ENCODE measurements at places on chromosomes 2 and 18. TPM values are rescaled to one million over a fixed set of nuclear protein-coding genes. Genes with fewer than 3 reads are reported as not detected.

DNA sequence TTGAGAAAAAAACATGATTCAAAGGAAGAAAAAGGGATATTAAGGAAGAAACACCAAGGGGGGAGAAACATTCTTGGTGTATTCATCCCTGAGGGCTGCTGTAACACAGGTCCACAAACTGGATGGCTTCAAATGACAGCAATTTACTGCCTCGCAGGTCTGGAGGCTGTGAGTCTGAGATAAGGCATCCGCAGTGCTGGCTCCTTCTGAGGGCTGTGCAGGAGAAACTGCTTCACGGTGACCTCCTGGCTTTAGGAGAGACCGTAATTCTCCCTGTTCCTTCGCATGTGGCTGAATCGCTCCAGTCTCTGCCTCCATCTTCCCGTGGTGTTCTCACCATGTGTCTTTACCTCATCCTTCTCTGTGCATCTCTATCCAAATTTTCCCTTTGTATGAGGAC, 490.7 kb downstream of the EIPR1 start:
- no peak for DNase-seq

- no peak for DNase-seq
Measured at GRCh38 chr18:55875371-55875901, 287.4 kb upstream of the TCF4 start.

Gene DNER
- total RNA-seq: 0.87 TPM

GRCh38 chr2:168316073-168316440, 68.7 kb upstream of the STK39 start:
- DNase-seq: no peak

- no peak for DNase-seq
Measured at GRCh38 chr2:212609479-212609878, 70.9 kb upstream of the ERBB4 start.

Gene CCDC85A
- 1.8 TPM for total RNA-seq

GRCh38 chr18:35688757-35689156, 107.2 kb downstream of the GALNT1 start:
- DNase-seq: no peak

- no peak for DNase-seq
Measured at GRCh38 chr18:59763541-59764136, 66.4 kb upstream of the CCBE1 start.

DNA sequence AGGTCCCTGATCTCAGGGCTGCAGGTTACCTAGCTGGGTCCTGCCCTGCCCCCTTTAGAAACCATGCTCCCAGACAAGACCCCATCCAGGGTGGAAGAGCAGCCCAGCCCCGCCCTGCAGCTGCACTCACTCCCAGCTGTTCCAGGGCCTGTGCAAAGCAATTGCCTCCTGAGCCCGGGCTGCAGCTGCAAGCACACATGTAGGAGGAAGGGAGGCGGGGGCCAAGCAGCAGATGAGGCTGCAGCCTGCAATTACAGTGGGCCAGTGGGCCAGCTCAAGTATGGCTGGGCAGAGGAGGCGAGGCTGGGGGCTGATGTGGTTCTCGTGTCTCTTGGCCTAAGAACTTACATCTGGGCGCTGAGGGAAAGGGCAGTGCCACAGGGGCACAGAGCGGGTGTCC, 65.4 kb upstream of the TUBA3E start:
- no peak for DNase-seq

Gene DOK6
- total RNA-seq: 0.47 TPM

Gene PJVK
- 1.5 TPM for total RNA-seq

Gene KLHL41
- 3,578 TPM for total RNA-seq
